Stimulated activated CD8-positive, alpha-beta memory T cell treated with anti-CD3 and anti-CD28 coated beads, Interleukin-2, amount 100 ng/mL, for 48 hours (primary cell): ENCODE measurements at places on chromosomes 4 and X.

- DNase-seq, result no peak
Observed at GRCh38 chr4:75142850-75143249, 209.9 kb downstream of the PARM1 start.

DNA sequence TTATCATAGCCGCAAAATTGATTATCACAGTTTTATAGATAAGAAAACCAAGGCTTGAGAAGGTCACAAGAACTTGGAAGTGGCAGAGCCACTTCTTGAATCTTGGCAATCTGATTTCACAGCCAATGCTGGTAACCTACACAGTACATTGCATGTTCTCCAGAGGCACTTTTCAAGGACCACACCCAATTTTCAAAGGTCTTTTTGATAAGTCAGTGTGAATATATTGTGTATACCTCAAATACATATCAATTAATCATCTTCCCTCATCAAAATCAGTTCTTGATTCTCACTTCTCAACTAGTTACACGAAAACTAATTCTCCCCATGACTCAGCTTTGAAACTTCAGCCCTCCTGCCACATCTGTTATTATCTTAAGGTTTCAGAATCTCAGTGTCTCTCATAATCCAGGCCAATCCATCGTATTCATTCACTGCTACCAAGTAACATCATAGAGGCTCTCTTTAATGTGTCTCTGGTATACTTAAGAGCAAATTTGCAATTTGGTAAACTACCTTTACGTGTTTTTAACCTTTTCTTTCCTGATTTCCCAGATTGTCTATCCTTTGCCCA lies 16.8 kb downstream of the CAMK2D start:
- DNase-seq, result no peak

DNA sequence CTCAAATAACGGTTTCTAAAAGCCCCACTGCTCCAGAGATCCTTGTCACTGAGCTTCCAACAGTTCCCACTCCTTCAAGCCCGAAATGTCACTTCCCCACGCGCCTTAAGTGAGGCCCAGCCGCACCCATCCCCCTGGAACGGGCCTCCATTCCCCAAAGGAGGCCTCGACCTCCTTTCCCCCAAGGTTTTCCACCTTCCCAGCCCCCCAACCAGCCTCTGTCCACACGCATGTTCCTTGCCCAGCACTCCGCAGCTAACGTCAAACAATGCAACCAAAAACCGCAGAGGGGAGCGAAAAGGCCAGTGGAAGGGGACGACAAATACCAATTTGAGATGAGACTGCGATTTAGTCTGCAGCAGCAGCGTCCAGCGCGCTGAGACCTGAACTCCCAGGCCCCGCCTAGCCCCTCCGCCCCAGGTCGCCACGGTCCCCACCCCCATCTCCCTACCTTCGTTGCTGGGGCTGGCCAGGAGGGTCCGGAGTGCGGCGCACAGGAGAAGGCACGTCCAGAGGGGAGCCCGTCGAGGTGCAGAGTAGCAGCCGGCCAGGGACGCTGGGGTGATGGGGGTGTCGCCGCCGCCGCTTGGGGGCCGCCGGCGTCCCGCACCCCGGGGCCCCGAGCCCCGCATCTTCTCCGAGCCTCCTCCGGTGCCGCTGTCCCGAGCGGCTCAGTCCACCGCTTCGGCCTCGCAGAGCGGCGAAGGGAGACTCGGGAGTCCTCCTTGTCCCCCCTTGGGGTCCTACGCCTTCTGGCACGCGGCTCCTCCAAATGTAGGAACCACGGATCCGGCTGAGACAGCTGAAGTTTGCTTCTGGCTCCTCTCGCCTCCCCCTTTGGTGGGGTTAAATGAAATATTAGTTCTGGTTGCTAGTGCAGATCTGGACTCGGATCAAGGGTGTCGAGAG lies 924 bp downstream of the EPHA5 start:
- DNase-seq, result no peak

GRCh38 chr4:212438-213188 lies 88.3 kb downstream of the ZNF718 start:
- no peak for DNase-seq

- DNase-seq, result no peak
Observed at GRCh38 chrX:111868726-111869638, 7.0 kb upstream of the TRPC5OS start.

- DNase-seq, result no peak
Observed at GRCh38 chr4:51923343-51923742, 80.4 kb downstream of the DCUN1D4 start.

DNA sequence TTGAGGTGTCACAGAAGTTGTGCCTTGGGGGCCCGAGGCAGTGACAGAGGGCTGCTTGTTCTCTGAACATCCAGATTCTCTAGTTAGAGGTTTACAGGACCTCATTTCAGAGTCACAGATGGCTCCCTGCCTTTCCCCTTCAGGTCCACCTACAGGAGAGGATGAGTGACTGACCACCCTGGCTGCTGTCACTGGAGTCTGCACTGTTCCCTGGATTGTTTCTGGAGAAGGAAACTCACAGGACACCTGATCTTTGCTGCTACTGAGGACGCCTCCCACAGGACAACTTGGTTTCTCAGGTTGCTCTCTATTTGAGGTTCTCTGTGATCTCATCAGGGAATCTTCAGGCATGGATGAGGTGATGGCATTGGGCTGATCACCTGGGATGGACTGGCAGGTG lies 58.3 kb downstream of the GPRIN3 start:
- DNase-seq, result no peak

- DNase-seq, result no peak
Observed at GRCh38 chr4:154720123-154720522, 23.7 kb upstream of the LRAT start.

- no peak for DNase-seq
Observed at GRCh38 chr4:187268940-187269339, 545.3 kb upstream of the FAT1 start.

- DNase-seq, result no peak
Observed at GRCh38 chr4:138050601-138051000, 191.5 kb downstream of the SLC7A11 start.
